Tibial nerve (tissue), 4 donors: ENCODE measurements at places on chromosomes 4 and X. TPM values are rescaled to one million over a fixed set of nuclear protein-coding genes. Genes with fewer than 3 reads are reported as not detected.

Gene GC
- total RNA-seq, result not detected

Gene TGIF2LX
- not detected for total RNA-seq

Gene TMEM187
- total RNA-seq, result 9.0 TPM

Gene DCAF4L1
- not detected for total RNA-seq

Gene PRKG2
- total RNA-seq, result 0.30 TPM

Gene GPC4
- total RNA-seq, result 27.2 TPM

Gene TCEAL9
- 114 TPM for total RNA-seq

Gene TLR7
- total RNA-seq, result 0.63 TPM

Gene ARMCX5
- total RNA-seq, result 3.6 TPM
